ENCODE measurements at places on chromosomes 1 and 21.
A peak's percentile ranks its signal among the peaks of the same experiment; 100 is the strongest.

GRCh38 chr21:33296156-33296555 lies 28.6 kb upstream of the IFNAR1 start:
- DNase-seq: no peak

GRCh38 chr1:226051365-226051764 lies 11.2 kb upstream of the H3-3A start:
- DNase-seq: no peak

- no peak for DNase-seq
Observed at GRCh38 chr1:34590211-34590623, 164.6 kb upstream of the GJB5 start.

DNA sequence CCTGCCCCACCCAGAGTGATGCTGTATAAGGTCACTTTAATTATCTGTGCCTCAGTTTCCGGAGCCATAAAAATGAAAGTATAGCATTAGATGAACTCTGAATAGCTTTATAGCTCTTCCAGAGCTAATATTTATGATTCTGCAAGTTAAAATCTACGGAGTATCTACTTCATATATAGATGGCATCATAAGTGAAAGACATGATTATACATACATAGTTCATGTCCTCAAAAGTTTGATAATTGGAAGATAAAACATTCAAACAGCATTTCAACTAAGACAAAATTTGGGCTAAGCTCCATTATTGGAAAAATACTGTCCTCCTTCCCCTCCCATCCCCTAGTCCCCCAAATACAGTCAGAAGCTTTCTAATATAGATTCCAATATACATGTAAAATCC lies 4.2 kb downstream of the AKT3 start:
- DNase-seq: no peak

GRCh38 chr1:93969371-93969770 lies 60.1 kb upstream of the GCLM start:
- no peak for DNase-seq

GRCh38 chr21:25304611-25305010 lies 302.7 kb downstream of the MRPL39 start:
- DNase-seq: no peak

DNA sequence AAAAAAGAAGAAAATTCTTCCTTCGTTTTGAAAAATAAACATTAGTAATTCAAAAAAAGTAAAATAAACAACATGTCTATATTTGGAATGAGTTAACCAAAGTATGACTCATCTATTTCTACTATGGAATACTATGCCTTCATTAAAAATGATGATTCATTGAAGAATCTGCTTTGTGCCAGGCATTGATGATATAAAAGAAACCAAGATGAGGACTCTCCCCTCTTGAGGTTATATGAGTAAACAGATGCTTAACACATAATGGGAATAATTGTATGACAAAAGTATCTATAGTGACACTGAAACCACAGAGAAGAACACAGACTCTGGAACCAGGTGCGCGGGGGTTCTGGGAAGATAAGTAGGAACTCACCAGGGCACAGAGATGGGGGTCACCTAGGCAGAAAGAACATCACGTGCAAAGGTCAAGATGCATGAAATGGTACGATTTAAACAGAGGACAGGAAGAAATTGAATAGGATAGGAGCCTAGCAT lies 18.8 kb downstream of the ELF3 start:
- no peak for DNase-seq

DNA sequence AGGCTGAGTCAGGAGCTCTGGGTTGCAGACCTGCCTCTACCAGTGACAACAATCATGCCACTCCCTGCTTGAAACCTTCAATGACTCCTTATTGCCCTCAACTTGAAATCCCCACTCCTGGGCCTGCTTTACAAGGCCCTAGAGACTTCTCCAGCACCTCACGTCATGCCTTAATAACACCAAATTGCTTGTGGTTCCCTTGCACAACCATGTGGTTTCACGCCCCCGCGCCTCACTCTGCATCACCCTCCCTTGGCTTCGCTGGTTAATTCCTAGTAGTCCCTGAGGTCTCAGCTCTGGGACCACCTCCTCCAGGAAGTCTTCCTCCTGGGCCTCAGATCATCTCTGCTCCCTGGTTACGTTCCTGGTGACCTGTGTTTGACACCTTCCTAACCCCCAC lies 33.0 kb downstream of the EPHA2 start:
- DNase-seq: peak; percentile 9

GRCh38 chr1:227542153-227543120 lies 20.9 kb upstream of the ZNF678 start:
- DNase-seq: peak; percentile 84

GRCh38 chr1:202638019-202638700 lies 72.1 kb downstream of the SYT2 start:
- no peak for DNase-seq

- no peak for DNase-seq
Observed at GRCh38 chr1:81781749-81782148, 19.0 kb upstream of the ADGRL2 start.

GRCh38 chr1:27070390-27071048 lies 57.9 kb upstream of the TENT5B start:
- DNase-seq: no peak

- no peak for DNase-seq
Observed at GRCh38 chr21:33901412-33902288, 14.0 kb downstream of the ATP5PO start.

DNA sequence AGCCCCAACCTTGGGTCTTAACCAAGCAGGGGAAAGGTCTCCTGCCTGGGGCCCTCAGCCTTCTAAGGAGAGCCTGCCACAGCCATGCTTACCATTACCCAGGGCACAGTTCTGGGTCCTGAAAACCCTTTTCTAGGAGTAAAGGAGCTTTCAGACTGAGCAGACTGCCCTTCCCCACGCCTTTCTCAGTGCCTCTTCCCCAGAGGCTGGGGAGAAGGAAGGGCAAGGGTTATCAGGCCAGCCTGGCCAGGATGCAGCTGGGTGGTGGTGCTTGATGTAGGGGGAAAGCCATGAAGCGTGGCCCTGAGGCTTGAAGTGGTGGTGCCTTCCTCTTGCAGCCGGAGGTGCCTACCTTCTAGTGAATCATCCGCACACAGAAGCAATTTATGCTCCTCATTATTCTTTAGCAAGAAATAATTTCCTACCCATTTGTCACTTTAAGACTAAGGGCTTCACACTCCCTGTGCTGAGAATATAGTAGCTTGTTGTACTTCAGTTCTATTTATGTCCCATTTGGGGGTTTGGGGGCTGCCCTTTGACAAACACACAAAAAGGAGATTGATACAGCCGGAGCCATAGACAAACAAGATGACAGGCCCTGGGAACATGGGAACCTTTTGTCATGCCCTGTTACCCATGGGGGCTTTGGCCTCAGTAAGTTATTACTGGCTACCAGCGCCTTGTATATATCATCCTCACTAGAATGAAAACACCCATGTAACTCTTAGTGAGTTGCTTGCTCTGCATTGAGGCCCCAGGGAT lies 40.7 kb downstream of the MAN1C1 start:
- DNase-seq: no peak

GRCh38 chr1:219220945-219221344 lies 47.3 kb downstream of the LYPLAL1 start:
- no peak for DNase-seq

DNA sequence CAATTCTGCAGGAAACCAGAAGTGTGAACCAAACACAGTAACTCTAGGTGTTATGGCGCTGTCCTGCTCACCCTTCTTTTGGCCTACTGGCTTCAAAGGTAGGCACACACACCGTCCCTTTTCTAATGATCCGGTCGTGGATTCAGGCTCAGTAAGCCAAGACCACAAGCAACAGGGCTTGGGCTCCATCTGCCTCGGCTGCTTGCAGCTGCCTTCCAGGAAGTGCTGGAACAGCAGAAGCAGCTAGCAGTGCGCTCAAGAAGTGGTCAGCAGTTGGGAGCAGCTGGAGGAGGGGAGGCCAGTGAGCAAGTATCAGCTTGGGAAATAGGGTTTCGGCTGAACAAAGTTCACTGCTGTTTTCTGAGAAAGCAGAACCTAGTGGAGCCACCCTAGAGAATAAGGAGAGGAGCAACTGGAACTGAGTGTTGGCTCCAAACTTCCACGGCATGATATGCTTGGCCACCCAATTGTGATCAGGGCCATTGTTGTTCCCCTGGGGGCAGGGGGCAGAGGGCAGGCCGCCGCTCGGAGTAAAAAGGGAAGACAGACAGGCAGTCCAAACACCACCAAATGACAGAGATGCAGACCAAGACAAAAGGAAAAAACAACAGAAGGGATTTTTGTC lies 173.4 kb downstream of the TOMM20 start:
- no peak for DNase-seq

GRCh38 chr1:212473729-212474128 lies 41.0 kb downstream of the NENF start:
- no peak for DNase-seq

GRCh38 chr1:43520100-43520778 lies 10.4 kb upstream of the PTPRF start:
- DNase-seq: no peak

GRCh38 chr1:7302126-7302525 lies 469.0 kb upstream of the VAMP3 start:
- DNase-seq: no peak

- DNase-seq: no peak
Observed at GRCh38 chr1:214957330-214958137, 125.0 kb upstream of the KCNK2 start.

DNA sequence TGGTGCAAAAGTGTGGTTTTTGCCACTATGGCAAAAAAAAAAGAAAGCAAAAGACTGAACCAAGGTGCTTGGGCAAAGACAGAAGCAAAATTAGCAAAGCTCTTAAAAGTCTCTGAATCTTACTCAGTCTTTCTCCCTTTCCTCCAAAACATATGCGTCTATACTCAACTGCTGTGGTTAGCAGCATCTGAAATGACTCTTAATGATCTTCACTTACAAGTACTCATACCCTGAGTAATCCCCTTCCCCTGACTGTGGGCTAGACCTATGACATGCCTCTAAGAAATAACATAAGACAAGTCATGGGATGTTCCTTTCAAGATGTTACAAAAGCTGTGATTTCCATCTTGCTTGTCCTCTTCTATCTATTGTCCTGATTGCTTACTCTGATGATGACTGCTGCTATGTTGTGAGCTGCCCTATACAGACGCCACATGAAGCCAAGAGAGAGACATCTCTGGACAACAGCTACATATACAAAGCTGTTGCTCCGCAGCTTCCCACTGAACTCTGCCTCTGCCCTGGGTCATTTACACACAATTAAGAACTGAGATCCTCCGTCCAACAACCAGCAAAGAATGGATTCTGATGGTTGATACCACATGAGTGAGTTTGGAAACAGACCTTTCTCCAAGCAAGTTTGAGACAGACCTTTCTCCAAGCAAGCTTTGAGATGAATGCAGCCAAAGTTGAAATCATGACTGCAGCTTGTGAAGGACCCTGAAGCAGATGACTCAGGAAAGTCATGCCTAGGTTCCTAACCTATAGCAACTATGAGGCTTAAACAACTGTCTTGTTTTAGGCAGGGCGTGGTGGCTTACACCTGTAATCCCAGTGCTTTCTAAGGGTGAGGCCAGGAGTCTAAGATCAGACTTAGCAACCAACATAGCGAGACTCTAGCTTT lies 55.2 kb downstream of the PUM1 start:
- DNase-seq: no peak

DNA sequence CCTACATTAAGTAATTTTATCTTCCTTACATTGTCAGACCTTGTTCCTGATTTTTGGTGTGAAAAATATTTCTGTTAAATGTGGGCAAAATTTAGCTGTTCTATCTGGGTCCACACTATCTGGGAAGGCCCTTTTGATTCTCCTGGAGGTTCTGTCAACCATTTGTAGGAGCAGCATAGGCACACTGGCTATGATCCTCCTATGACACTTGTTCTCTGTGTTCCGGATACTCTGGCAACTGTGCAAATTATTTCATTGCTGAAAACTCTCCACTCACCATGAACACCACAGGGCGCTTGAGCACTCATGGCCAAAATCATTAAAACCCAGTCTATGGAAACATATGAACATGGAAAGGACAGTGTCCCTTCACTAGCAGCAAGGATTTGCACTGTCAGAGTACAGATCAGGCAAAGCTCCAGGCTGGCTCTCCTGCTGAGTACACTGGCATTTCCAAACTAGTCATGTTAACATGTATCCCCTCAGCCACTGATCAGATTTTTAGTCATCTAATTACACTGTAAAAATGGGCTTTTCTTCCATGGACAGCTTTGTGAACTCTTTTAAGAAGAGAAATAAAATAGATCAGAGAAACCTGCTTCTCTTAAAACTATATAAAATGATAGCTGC lies 43.9 kb upstream of the SGIP1 start:
- DNase-seq: no peak

All from stimulated activated CD4-positive, alpha-beta T cell treated with anti-CD3 and anti-CD28 coated beads, TNF-alpha, amount 100 ng/mL, for 4 hours (primary cell).